Stimulated activated CD8-positive, alpha-beta memory T cell treated with anti-CD3 and anti-CD28 coated beads, Interleukin-15, amount 100 ng/mL, for 24 hours (primary cell): ENCODE measurements at places on chromosomes 2 and 18.

- no peak for DNase-seq
Observed at GRCh38 chr18:22542406-22542835, 124.7 kb upstream of the CTAGE1 start.

- DNase-seq: no peak
Observed at GRCh38 chr18:47719096-47719780, 211.2 kb downstream of the SMAD2 start.

DNA sequence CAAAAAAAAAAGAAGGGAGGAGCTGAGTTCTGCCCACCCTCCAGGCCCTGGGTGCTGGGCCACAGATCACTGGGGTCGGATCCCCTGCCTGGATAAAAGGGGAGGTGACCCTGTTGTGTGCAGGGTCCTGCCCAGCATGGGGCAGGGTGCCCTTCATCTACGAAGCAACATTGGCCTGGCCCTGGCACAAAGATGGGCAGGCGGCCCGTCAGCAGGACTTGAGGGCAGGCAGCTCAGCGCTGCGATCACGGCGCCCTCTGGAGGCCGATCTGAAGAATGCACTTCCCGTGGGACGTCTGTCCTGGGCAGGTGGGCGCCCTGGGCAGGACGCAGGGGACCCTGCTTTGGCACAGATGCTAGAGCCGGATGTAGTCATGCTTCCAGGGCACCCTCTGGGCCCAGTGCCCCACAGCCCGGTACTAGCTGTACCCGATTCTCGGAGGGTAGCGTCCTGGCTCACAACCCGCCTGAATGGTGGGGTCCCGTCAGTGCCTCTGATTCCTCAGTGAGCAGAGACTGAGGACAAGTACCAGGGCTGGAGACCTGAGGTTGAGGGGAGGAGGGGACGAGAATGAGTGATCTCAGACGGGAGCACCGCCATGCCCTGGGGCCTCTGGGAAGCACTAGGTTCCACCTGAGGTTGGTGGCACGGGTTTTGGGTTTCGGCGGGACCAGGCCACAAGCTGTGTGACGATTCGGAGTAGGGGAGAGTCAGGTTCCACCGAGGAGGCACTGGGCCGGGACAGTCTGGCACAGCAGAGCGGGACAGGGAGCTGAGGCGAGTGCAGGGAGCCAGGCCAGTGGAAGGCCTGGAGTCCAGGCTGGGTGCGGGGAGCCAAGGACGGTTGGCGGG, 18.0 kb downstream of the ARID5A start:
- peak; percentile 42 for DNase-seq

GRCh38 chr2:55418512-55419232, 984 bp downstream of the CCDC88A start:
- no peak for DNase-seq

DNA sequence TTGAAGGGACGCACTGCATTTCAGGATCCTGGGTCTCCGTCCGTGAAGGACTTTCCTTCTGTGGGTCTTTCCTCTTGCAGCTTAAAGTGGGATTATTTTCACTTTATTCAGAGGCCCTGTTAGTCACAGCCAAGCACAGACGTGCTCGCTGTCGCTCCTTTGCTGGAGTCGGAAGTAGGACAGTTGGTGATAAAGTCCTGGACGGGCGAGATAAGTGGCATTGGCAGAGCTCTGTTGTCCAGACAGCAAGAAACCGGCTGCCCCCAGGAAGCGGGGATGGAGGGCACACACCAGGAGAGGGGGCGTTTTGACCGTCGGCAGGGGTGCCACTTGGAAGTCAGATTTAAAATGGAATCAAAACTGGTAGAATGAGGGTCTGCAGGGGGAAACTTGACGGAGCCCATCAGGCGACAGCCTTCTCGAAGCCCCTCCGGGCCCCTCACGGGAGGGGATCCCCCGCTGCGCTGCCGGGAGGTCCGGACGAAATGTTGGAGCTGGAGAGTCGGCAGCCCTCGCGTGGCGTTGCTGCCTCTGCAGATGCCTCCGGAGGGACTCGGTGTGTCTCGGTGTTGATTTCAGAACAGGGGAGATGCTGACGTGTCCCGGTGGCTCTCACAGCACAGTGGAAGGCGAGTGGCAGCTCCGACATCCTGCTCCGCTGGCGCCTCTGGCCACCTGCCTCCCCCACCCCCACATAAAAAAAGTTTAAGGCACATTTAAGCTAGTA, 124.2 kb downstream of the NFATC1 start:
- no peak for DNase-seq

DNA sequence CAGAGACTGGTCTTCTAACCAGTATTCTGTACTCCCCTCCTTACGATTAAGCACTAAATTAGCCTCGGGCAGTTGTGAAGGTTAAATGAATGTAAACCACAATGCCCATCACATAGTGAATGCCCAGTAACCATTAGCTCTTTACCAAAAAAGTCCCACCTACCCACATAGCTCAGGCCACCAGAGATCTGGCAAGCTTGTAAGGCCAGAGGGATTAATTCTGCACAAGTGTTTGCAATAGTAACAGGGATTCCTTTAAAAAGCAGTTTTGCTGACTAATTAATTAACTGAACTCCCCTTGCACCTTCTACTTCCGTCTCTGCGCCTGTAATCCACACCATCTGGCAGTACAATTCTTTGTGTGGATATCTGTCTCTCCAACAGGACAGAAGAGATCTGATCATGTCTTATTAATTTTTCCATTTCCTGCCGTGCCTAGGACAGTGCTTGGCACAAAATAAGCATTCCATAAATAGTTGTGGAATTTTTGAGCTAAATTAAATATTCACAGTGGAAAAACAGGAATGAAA, 36.2 kb upstream of the IGFBP2 start:
- no peak for DNase-seq

DNA sequence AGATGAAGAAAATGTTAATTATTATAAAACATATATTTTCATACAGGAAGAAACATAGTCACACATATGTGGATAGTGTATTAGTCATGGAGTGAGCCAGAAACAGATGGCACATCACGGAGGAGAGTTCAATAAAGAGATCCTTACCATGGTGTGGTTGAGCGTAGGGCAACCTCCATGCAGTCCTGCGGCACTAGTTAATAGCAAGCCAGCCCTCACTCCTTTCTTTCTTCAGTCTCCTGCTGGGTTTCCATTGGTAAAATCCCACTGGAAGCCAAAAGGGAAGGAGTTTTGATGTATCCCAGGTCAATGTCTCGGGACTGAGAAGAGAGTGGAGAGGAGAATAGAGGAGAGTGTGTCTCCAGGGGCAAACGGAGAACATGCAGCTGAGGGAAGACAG, 328.1 kb downstream of the NR4A2 start:
- DNase-seq: no peak

DNA sequence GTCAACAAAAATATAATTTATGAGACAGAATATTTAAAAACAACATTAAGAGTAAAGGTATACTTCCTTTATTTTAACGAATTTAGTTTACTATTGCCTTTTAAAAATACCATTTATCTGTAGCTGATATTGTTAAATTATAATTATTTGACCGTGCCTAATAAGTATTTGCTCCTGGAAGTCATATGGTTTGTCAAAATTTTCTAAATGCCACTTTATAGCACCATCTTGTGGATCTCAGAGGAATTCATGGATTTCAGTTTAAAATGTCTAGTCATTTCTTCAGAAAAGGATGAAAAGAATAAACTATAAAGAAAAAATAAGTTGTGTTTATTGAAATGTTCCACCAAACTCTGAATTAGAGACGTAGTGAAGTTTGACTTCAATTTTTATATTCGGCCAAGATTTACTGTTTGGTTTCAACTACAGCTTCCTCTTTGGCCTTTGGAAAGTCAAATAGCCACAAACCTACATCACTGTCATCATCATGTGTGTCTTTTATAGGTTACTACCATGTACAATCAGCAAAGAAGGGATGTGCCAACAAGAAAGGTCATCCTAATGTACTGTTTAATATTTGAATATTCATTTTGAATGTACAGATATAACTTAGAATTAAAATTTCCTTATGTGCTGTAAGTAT, 10.3 kb upstream of the FTCDNL1 start:
- DNase-seq: no peak

GRCh38 chr18:63892566-63892965, 5.1 kb downstream of the SERPINB2 start:
- DNase-seq: no peak

GRCh38 chr2:230781130-230781797, 68.6 kb downstream of the CAB39 start:
- no peak for DNase-seq

DNA sequence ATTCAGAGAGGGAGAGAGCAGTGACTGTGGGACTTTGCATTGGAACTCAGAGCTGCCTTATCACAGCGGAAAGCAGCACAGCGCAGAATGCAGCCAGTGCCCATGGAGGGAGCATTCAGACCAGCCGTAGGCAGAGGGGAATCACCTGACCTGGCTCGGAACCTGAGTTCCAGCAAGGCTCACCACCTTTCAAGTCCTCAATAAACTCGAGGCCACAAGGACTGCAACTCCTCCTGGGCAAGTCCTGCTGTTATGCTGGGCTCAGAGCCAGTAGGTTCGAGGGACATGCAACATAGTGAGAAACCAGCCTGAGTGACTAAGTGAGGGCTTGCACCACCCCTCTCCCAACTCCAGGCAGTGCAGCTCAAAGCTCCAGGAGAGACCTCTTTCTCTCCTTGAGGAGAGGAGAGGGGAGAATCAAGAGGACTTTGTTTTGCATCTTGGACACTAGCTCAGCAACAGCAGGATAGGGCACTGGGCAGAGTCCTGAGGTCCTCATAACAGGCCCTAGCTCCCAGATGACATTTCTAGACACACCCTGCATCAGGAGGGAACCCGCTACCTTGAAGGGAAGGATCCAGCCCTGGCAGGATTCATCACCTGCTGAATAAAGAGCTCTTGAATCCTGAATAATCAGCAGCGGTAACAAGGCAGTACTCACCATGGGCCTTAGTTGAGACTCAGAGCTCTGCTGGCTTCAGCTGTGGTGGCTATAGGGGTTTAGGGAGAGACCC, 136.8 kb upstream of the OTOS start:
- no peak for DNase-seq

DNA sequence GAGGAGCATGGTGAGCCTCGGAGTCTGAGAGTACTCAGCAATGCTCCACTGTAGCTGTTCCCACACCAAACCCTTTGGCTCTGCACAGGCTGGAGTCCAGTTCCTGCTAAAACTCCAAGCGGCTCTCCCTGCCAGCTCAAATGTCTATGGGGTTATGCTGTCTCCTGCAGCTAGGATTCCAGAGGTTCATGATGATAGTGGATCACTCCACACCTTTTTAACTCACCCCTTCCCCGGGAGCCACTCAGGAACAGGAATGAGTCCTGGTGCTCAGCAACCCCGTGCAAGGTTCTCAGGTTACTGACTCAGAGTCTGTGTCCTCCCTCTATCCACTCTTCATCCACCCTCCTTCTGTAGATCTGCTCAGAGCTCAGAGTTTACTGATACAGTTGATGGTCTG, 410.0 kb downstream of the CDH19 start:
- DNase-seq: no peak

- DNase-seq: no peak
Observed at GRCh38 chr2:83470928-83471327, 988.2 kb downstream of the SUCLG1 start.

DNA sequence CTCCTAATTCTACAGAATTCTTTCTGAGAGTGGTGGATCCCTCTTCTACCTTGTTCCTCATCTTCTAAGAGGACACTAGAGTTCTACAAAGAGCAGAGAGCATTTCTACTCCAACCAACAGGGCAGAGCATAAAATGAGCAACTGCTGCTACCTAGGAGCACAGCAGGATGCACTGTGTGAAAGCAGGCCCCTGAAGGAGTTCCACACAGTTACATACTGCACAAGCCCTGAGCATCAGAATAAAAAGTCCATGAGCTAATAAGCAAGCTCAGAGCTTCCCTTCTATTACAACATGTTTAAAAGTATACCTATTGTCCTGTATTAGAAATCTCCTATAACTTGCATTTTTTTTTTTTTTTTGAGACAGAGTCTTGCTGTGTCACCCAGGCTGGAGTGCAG, 8.4 kb downstream of the FHL2 start:
- DNase-seq: no peak

GRCh38 chr2:42742740-42743658, 20.9 kb downstream of the OXER1 start:
- no peak for DNase-seq

DNA sequence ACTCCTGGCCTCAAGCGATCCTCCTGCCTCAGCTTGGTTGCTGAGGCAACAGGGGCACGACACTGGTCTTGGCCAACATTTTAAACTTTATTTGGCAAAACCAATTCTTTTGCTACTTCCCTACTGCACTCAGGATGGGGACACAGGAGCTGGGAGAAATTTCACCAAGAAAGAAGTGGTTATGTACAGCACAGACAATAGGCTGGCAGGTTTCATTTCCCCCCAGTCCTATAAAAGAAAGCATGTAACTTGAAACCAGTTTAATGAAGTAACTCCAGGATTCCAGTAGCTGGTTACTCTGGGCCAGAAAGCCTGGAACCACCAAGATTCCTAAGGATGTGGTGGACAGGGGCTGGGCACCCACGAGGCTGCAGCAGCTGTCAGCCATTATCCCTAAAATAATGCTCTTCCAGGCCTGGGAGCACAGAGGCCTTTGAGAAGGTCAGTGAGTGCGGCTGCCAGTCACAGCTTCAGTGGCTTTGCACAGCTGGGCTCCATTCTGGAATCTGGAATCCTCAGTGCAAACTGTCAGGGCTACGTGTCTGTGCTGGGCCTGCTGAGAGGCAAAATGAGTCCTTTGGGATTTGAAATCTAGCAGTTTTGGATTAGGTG, 142.3 kb upstream of the ITGA6 start:
- DNase-seq: no peak

GRCh38 chr2:88471083-88471942, 18.8 kb upstream of the FOXI3 start:
- DNase-seq: no peak

DNA sequence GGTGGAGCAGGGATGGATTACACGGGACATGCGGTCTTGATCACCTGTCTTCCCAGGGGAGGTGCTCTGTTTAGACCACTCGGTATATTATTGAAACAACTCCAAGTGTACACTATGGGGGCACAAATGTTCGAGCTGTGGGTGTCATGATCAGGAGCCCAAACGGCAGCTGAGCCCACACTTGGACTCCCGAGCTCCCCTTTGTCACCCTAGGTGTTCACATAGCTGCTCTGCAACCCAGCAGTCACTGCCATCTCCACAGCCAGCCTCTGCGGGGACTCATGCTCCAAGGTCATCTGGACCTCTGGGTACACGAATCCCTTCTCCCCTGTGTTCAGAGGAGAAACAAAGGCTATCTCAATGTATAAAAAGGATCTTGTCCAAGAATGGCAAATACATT, 46.0 kb downstream of the CAPN13 start:
- no peak for DNase-seq

DNA sequence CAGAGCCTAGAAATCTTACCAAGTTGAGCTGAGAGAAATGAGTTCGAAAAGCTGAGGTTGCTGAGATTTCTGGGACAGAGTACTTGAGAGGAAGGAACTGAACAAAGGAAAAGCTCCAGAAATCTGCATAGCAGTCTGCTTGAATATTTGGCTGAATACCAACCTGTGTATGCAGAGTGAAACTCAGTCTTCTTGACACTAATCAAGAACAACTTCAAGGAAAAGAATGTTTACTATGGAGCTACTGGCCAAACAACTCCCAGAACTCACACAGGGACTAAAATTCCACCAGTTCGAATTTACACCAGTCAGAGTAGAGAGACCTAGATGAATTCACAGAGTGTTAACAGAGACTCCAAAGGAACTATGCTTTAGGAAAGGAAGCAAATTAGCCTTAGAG, 66.5 kb downstream of the USP37 start:
- DNase-seq: no peak
